ENCODE measurements at places on chromosomes 13 and 19. TPM values are rescaled to one million over a fixed set of nuclear protein-coding genes. Genes with fewer than 3 reads are reported as not detected.

The ZNF844 gene
- not detected for total RNA-seq

The MRPL34 gene
- 81.8 TPM for total RNA-seq

The HTR2A gene
- total RNA-seq = not detected

The PLK5 gene
- total RNA-seq = not detected

All from A549 treated with Hydrocortisone at 1 μM for 4 hours (cell line).